ENCODE measurements at places on chromosomes 13 and 19.
A peak's percentile ranks its signal among the peaks of the same experiment; 100 is the strongest.

- DNase-seq, result no peak
These were observed 20.3 kb downstream of the SPATA13 start for GRCh38 chr13:24180750-24181377.

DNA sequence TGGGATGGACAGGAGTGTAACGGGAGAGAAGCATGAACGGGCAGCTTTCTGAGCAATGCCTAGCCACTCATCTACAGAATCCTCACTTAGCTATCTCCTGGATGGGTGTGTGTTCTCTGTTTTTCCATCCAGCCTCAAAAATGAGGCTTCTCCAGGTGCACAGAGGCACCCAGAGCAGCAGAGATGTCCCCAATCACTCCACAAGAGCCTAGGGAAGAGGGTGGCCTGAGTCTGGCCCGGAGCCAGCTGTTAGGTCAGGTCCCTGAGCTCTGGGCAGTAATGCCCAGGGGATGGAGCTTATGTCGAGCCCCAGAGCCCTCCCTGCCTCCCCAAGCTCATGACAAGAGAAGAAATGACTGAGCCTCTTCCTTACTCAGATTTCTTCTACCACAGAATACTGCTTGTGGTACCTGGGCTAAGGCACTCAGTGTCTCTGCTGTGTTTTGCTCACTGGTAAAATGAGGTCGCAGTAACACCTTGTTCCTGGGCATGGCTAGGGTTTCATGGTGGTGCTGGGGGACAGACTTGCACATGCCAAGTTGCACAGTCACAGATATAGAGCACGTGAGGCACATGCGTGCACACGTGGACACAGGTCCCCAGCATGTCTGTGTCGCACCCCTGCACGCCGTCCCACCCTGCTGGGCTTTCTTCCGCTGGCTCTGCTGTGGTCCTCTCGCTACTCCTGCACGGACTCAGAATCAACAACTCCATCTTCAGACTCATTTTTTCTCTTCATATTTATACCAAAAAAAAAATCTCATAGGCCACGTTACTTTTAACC lies 86.6 kb upstream of the SOX1 start:
- DNase-seq, result no peak

DNA sequence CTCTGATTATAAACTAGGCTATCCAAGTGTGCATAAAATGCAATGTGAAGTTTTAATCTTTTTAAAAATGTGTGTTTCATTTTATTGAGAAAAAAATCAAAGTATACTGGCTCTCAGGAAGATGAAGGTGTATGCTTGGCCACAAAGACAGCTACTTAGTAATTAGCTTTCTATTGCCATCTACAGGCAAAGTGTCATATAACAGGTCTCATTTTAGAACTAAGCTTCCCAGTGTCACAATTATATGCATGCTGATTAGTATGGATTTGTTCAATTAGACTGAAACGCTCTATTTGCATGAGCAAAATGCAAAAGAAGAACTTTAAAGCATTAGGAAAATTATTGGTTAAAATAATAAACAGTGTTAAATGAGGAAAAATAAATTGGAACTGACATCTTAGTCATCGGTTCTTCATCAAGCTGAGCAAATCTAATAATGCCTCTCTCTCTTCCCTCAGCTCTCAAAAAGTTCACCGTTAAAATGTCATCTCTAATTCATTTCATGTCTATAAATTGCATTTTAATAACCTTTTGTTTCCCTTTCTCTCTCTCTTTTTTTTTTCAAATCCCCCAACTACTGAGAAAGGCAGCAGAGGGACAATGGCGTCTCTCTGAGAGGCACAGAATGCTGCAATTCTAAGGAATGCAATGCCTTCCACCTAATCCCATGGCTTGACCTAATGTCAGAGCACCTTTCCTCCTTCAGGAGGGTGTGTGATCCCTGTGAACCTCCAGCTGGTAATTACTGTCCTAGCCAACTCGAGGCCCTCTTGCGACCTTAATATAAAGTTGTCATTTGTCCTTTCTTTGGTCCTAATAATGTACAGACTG lies 313.1 kb upstream of the MAB21L1 start:
- DNase-seq, result peak; percentile 72

GRCh38 chr13:30376426-30377311 lies 45.6 kb upstream of the UBE2L5 start:
- DNase-seq, result no peak

DNA sequence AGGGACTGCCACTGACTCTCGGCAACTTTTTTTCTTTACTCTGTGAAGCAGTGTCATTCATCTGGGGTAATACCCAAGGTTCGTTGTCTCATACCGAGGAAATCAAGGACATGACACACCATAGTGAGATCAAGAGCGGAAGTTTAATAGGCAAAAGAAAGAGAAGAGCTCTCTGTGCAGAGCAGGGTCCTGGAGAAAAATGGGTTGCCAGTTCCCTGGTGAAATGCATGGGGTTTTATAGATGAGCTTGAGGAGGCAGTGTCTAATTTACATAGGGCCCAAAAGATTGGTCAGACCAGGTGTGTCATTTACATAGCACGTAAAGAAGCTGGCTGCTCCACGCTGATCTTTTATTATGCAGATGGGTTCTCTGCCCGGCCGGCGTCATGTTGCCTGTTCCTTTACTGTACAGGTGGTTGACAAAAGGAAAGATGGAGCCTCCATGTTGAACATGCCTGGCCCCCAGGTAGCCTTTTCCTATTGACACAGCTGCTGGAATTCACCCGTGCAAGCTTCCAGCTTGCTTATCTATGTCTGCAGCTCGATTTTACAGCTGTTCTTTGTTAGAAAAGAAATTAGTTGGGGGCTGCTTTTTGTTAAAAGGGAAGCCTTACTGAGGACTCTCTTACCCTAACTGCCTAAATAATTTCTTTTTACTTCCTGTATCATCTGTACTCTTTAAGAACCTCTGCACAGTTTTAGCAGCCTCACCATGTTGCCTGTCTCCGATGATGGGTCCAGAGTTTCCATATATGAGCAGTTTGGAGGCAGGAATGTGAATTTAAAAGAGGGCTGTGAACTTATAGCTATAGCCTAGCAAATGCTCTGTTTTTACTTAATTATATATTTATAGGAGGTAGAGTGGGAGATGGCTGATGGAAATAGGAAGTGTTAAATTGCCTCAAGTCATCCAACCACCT lies 98.0 kb upstream of the DIAPH3 start:
- no peak for DNase-seq

GRCh38 chr19:17079710-17080439 lies 4.3 kb downstream of the MYO9B start:
- peak; percentile 92 for DNase-seq

GRCh38 chr13:107562203-107562602 lies 653.1 kb downstream of the LIG4 start:
- DNase-seq, result no peak

DNA sequence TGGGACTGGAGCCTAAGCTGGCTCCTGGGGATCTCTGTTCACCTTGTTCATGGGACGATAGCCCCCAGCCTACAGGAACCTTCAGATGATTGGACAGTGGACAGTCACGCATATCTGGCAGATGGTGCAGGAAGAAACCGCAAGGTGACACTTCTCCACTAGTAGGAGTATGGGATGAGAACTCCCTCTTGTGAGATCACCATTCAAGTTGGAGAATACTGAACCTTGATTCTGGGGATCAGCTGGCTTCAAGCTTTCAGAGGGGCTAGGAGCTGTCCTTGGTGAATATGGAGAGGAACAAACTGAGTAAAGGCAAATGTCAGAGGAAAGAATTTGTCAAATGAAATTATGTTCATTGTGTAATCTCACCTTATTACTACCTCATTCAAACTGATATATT lies 204.5 kb downstream of the PDS5B start:
- no peak for DNase-seq

All from pons (tissue), 1 donor.